ENCODE measurements at places on chromosomes 5 and 9.

DNA sequence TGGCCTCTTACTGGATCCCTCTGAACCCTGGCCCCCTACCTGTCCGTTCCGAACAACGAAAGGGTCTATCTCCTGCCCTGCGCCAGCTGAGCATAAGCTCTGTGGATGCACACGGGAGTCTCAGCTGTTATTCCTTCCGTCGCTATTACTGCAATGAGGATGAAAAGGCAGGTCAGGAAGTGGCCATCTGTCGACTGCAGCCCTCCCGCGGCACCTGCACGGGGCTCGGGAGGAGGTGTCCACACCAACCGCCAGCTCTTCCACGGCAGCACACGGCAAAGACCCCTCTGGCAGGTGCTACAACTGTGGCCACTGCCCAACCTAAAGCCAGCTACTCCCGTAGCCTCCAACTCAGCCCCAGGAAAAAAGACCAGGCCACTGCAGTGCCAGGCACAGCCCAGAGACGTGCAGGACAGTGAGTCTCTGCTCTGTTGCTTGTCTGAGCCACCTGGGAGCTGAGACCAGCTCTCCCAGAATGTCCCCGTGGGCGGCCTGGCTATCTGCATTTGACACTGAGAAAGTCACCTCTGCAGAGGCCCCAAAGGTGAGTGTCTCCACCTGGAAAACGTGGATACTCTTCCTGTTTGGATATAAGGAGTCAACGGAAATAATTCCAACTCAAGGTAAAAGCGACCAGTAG is 19.1 kb downstream of the CAMSAP1 start:
- no peak for DNase-seq

- DNase-seq, result no peak
Measured at GRCh38 chr9:206481-206880, 8.2 kb upstream of the DOCK8 start.

DNA sequence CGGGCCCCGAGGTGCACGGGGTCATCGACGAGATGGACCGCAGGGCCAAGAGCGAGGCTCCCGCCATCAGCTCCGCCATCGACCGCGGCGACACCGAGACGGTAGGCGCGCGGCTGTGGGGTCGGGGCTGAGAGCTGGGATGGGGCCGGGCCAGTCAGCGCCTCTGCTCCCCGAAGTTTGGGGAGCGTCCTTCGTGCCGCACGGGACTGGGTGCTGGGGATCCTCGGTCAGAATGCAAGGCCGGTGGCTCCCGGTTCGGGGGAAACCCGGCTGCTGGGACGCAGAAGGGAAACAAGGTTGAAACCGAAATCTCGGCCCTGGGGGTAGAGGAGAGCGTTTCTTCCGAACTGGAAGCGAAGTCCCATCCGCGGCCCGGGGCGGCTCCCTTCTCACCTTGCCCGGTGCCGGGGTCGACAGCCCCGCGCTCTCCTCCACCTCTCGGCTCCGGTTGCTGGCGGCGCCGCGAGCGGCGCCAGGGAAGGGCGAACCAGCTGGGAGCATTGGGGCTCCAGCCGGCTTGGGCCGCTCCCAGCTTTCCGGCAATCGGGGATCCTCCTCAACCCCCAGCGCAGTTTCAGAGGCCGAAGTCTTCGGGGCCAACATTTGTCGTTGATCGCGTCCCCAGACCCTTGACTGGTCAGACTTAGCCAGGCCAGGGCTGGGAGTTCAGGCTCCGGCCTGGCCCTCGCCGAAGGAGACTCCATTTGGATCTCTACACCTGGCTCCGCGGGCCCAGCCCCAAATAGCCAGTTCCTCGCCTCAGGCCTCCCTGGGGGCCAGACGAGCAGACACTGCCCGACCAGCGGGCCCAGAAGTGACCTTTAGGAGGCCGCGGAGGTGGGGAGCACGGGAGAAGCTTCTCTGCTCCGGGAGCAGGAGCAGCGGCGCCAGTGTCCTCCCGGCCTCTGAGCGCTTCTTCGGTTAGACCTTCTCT is 1.1 kb downstream of the LHX2 start:
- DNase-seq, result no peak

DNA sequence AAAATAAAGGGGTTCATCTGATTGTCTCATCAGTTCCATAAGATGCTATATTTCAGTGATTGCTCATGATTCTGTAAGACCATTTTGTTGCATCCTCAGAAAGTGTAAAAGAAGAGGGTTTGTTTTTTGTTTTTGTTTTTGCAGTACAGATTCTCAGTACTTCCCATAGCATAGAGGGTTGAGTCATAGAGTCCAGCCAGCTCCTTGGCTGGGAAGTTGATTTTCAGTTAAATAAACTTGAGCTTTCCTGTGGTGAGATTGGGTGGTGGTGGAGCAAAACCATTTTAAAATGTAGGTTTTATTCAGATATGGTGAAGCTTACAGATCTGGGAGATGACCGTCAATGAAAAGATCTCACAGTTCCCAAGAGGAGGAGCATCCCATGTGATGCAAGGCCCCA is 48.2 kb downstream of the DAPK1 start:
- no peak for DNase-seq

GRCh38 chr5:159096924-159097783 is 2.6 kb downstream of the EBF1 start:
- no peak for DNase-seq

DNA sequence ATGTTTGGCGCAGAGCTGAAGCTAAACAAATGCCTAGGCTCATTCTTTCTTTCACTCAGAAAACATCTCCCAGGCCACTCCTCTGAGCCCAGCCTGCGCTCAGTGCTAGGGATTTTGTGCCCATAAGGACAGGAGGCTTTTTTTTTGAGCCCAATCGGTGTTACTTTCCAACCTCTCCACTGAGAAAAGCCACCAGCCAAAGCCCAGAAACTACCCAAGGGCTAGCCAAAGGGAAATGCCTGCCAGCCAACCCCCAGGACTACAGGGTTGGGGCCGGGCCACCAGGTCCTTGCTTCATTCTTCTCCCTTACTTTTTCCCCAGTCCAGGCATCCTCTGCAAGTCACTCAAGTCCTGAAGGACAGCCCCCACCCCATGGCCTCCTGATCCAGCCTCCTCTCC is 134.7 kb downstream of the PAX5 start:
- DNase-seq, result no peak

- no peak for DNase-seq
Measured at GRCh38 chr5:137596941-137597340, 97.8 kb upstream of the SPOCK1 start.

- DNase-seq, result no peak
Measured at GRCh38 chr5:156434471-156434870, 107.5 kb downstream of the SGCD start.

- no peak for DNase-seq
Measured at GRCh38 chr9:89924611-89925010, 319.8 kb downstream of the GADD45G start.

DNA sequence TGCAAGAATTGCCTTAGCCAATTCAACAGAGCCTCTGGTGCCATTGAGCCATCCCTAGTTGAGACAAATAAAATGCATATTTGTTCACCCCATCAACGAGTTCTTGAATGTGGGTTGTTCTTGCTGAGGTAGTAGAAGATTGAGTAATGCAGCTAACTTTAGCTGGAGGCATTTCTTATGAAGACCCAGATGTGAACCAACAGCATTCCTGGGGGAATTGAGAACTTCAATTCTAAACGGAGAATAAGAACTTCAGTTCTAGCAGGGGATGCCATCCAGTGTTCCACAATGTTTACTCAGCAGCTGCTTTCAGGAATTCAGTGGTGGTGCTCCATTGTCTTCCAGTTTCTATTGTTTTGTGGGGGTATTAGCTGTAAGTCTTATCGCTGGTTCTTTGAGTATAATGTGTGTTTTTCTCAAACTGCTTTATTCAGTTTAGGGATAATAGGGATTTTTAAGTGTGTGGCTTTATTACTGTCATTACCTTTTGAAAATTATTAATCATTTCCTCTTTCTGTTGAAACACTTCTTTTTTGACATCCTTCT is 1968.2 kb upstream of the NUDT12 start:
- DNase-seq, result no peak

DNA sequence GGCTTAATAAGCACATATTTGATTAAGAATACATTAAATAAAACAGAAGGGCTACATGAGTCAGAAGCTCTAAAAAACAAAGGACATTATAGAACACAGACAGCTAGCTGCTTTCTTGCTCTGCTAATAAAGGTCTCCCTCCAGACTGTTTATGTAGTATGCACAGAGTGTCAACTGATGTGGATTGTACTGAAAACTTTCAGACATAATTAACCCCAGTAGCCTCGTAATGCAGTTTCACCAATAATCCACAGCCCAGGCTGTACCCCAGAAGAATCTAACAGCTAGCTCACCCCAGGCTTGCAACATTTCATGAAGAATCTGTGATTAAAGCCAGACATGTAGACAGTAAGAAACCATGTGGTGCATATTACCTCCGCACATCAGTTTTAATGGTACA is 30.8 kb downstream of the FGF10 start:
- DNase-seq, result no peak

- no peak for DNase-seq
Measured at GRCh38 chr5:6503342-6503741, 54.7 kb downstream of the UBE2QL1 start.

DNA sequence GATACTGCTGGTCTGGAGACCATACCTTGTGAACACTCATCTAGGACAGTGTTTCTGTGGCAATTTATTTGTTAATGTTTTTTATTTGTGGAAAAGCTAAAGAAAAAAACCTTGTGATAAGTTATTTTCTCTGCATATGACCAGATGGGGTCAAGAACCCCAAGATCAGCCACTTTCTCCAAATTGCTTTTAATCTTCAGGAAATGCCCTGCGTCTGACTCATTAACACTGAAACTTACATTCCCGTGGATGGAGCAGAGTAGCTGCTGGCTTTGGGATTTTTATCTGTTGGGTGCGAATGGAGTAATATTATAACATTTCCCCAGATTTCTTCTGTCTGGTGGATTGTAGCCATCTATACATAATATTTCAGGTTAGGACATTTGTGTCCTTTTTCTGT is 444.5 kb downstream of the SH3GL2 start:
- no peak for DNase-seq

GRCh38 chr5:150254774-150255173 is 34.8 kb downstream of the CAMK2A start:
- no peak for DNase-seq

DNA sequence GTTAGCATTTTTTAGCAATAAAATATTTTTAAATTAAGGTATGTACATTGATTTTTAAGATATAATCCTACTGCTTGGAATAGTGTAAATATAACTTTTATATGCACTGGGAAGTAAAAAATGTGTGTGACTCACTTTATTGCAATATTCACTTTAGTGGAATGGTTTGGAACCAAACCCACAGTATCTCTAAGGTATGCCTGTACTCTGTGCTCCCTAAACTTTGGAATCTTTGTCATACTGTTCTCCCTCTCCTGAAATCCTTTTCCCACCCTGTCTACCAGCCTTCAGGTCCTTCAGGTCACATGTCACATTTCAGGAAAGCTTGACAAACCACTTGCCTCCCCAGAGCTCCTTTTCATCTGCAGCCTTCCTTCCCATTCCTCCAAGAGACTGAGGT is 308.7 kb downstream of the SPOCK1 start:
- no peak for DNase-seq

- DNase-seq, result no peak
Measured at GRCh38 chr5:2168601-2169429, 286.1 kb upstream of the IRX4 start.

DNA sequence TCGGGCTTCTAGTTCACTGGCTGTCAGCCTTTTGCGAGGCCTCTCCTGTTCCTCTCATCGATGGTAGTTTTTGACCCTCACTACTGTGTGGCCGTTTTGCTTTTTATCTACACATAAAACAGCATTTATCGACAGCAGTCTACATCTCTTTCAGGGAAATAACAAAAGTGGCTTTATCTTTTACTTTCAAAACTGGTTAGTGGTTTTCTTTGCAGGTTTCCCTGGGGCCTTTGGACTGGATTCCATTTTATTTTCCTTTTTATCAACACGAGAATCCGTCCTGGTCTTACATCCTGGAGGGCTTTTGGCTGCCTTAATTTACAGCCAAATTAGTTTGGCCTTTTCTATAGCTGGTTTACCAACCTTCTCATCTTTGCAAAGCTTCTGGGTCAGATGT is 793 bp upstream of the PKD2L2 start:
- DNase-seq, result no peak

- DNase-seq, result peak; percentile 29
Measured at GRCh38 chr9:111937781-111938426, 41.3 kb downstream of the UGCG start.

DNA sequence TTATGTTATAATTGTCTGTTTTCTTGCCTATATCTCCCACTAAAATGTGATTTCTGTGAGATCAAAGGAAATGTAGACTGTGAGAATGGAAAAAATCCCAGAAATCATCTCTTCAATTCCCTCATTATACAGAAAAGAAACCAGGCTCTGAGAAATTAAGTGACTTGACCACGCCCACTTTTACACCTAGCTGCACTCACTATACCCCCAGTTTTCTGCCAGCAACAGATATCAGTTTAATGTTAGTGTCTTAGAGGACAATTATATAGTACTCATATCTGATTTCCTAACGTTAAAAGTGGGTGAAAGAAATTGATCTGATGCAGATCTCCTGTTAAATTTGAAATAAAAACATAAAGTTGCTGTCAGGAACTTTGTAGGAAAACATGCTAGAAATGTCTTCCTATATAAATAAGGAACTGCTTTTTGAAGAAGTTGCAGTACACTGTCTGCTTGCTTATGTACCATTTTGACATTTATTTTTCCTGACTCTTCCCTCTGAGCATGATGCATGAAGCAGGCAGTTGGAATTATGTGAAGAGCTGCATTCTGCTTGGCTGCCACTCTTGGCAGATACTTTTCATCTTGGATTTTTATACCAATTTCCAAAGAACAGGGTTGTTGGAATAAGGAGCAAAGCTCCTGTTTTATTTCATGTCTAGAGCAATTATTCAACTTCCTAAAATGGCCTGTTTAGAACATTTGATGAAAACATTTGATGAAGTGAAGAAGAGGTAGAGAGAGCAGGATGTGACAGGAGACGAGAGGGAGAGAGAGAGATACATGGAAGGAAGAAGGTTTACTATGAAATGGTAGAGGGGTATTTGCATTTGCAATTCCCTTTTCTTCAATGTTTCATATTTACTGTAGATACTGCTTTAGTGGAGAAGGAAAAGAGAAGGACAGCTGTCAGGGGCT is 57.3 kb upstream of the RICTOR start:
- no peak for DNase-seq

- no peak for DNase-seq
Measured at GRCh38 chr5:158058208-158059120, 199.5 kb upstream of the CLINT1 start.

DNA sequence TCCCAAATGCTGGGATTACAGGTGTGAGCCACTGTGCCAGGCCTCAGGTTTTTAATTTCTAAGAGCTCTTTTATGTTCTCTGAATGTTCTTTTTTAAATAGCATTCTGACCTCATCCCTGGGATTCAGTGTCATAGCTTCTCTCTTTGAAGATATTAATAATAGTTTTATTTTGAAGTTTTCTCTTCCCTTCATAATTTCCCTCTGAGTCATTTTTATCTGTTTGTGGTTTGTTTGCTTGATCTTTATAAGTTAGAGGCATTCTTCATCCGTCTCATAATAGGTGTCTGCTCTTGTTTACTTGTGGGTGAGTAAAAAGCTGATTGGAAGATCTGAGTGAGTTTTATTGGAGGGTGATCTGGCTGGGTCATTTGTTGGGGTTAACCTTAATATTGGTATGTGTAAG is 12.5 kb upstream of the MAMDC2 start:
- DNase-seq, result no peak
